Spleen (tissue), 13 donors: ENCODE measurements at places on chromosomes 2 and 18. TPM values are rescaled to one million over a fixed set of nuclear protein-coding genes. Genes with fewer than 3 reads are reported as not detected.

DNA sequence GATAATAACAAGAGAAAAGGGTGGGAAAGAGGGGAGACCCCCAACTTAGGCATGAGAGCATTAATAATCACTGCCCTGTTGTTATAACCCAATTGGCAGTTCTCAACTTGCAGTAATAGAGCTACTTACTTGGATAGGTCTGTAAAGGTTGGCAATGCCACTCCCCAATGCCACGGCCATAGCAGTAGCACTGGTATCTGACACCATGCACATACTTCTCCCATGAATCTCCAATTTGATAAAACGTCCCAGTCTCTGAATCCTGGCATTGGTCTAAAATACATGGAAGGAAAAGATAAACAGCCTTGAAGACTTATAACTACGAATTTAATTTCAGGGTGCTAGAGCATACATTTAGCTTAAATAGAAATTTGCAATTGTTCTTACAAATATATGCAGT lies 16.8 kb downstream of the FN1 start:
- no peaks in the 10 kb centered on the region for H3K4me1 ChIP-seq
- no peak overlapping the region for H3K4me3 ChIP-seq
- H3K27me3 ChIP-seq = peaks cover 9% of the 10 kb centered on the region
- no peak overlapping the region for H3K27ac ChIP-seq
- no peaks in the 10 kb centered on the region for H3K36me3 ChIP-seq

- no peaks in the 10 kb centered on the region for H3K4me1 ChIP-seq
- H3K36me3 ChIP-seq = no peaks in the 10 kb centered on the region
- no peak overlapping the region for H3K27ac ChIP-seq
- no peak overlapping the region for H3K4me3 ChIP-seq
- no peaks in the 10 kb centered on the region for H3K27me3 ChIP-seq
Measured at GRCh38 chr2:129055824-129056223, 737.2 kb upstream of the HS6ST1 start.

- H3K4me1 ChIP-seq = peaks cover 100% of the 10 kb centered on the region
- DNase-seq = peak; percentile 76
Measured at GRCh38 chr2:174599310-174599921, 1.8 kb upstream of the WIPF1 start.

The CAVIN2 gene
- 205 TPM for total RNA-seq
